ENCODE measurements at places on chromosomes 16 and 17.
A peak's percentile ranks its signal among the peaks of the same experiment; 100 is the strongest.

DNA sequence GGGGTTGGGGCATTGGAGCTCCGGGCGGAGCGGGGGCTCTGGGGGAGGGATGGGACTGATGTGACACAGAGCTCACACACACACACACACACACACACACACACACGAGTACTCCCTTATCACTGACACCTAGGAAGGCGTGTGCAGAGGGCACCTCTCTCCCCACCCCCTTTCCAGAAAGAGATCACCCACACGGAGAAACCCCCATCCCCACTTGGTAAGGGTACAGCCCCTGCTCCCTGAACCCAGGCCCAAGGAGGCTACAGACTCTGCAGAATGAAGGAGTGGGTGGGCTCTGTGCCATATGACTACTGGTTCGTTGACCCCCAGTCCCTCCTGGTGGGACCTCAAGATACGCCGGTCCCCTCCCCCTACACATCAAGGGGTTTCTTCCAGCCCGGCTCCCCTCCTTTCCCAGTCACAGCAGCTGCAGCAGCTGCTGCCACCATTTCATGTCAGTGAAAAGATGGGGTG lies 8.7 kb upstream of the ARHGAP23 start:
- no peak for DNase-seq

GRCh38 chr16:2210386-2211365 lies at the start of gene BRICD5:
Gene BRICD5, minus strand, starts transcription at chr16:2210863. Its CDS starts 30 bp downstream, at chr16:2210833.
- no peak for DNase-seq

DNA sequence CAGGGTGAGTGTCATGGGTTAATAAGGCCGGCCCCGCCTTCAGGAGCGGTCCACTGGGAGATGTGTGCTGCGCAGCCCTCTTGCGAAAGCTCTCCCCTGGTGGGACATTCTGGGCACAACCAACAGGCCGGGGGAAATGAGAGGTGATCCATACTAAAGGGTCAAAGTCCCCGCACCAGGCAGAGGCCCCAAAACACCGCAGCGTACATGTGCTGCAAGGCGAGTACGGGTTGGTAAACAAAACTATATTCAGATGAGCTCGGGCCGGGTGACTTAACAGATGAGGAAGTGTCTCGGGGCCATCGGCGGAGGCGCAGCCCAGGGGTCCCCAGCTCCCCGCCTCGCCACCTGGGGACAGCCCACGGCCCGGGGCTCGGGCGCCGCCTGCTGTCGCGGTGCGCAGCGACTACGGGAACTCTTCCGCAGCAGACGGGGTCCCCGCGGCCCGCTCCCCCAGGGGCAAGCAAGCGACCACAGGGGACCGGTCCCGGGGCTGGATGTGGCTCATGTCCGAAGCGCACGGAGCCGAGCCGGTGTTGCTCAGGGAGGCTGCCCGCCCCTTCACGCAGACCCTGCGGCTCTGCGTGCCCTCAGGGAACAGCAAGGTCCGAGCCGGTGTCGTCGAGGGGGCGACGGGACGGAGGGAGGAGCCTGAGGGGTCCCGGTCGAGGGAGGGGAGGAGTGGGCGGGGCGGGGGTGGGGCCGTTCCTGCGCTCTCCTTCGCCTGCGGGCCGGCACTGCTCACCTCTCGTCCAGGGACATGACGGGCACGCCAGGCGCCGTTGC lies at the start of gene RAB37:
Gene RAB37 (plus strand): TSS at position 744 of the 786 bp plus-strand sequence. CDS start 17 bp downstream, at position 761.
- DNase-seq, result peak; percentile 44

DNA sequence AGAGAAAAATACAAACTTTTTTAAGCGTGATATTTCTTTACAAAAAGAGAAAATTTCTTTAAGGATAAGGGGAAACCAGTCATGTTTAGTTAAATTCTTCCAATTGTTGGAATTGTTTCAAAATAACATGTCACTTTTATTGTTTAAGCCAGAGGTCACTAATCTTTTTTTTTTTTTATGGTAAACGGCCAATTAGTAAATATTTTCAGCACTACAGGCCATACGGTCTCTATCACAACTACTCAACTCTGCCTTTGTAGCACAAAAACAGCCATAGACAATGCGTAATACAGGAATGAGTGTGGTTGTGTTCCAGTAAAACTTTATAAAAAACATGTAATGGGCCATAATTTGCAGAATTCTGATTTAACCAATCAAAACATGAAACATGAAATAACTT lies 401.4 kb downstream of the GRIN2A start:
- no peak for DNase-seq

DNA sequence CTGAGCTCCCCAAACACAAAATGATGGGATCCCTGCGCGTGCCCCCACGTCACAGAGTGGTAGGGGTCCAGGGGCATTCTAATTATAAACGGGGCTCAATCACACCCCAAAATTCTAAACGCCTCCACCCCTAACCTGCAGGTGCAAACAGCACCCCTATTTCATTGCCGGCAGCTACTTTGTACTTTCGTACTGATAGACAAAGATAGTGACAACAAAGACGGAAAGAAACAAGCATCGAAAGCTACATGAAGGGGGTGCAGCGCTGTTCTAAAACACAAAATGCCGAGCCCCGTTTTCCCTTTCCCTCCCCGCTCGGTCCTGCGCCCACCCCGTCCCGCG lies 13.9 kb downstream of the MIS12 start:
- no peak for DNase-seq

GRCh38 chr17:51004249-51004648 lies 116.4 kb downstream of the SPAG9 start:
- DNase-seq, result no peak

DNA sequence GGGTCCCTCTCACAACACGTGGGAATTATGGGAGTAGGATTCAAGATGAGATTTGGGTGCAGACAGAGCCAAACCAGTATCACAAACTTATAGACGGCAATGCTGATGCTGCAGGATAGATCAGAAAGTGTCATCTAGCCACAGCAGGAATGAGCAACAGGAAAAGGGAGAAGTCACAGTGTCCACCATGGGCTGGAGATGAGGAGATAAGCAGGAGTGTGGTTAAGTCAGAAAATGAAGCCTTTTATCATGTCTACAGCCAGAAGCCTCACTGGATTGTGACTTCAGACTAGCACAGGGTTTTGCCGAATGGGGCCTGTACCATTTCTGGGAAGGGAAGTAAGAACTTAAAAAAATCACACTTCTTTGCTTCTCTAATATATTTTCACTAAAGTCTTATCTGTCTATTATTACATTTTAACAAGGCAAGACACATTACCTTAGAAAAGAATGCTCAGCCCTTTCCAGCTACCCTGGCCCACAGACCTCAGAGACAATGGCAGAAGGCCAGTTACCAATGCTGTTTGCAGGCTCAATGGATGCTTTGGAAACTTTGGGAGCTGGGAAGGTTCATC lies 490.2 kb upstream of the SALL1 start:
- no peak for DNase-seq

DNA sequence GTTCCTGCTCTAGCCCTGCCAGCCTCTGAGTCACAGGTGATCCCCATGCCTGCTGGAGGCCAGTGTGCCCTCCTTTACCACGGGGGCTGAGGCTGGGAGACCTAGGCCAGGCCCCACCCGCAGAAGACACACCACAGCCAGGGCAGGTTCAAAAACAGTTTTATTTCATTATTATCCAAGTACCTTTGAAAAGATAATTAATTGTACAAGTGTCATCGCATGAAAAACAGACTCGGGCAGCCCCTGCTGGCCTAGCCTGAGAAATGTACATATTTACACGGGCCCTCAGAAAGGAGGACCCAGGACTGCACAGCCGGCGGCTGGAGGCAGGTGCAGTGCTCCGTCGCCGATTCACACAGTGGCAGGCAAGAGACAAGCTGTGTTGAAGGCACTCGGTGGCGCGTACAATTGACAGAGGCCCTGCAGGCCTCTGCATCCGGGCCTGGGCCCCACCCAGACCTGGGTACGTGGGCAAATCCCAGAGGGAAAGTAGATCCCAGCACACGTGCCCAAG lies 4.4 kb downstream of the PDIA2 start:
- DNase-seq, result no peak

DNA sequence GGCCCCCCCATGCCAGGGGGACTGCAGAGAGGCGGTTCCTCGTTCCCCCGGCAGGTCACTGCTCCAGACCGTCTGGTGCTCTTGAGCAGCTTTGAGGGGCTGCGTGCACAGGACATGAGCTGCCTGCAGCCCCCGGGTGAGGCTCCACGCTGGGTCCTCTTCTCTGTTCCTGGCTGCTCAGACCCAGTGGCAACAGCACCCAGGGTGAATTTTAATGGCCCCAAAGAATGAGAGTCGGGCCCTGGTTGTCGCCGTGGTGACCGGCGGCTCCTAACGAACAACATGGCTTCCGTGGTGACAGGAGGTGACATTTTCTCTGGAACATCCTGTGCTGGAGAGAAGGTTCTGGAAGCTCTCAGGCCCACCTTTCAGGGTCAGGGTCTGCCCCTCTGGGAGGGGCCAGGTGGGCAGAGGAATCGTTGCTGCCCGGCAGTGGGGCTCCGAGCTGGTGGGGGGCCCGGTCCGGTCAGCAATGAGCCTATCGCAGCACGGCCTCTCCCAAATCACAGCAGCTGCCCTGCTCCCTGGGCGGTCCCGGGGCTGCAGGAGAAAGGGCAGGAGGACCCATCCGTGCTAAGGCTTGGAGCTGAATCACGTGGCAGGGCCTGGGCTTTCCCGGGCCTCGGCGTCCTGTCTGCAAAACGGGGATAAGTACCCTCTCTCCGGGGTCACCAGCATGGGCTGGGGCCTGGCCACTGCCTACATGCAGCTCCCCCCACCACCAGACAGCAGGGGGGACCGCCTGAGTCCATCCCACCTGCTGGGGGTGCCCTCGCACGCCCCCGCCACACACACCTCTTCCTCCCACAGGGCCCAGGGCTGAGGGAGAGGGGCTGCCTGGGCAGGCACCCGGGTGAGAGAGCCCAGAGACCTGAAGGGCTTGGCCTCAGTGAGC lies 3.4 kb upstream of the C1QTNF8 start:
- DNase-seq, result no peak

DNA sequence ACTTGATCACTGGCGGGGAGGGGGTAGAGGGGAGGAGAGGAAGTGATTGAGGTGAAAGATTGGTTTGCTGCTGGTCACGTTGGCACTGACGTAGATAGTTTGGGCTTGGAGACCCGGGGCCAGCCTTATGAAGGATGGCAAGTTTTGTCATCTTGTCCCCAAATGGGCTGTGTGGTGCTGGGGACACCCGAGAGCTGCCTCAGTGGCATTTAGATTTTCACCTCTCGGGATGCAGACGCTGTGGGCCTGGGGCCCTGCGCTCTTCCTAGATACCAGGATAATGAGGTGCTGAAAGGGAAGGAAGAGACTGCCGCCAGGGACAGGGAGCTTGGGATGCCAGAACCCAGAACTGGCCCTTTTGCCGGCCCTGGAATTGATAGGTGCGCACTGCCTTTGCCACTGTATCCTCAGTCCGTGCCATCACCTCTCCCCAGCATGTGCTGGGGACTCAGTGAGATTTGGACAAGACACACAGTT lies 1.4 kb upstream of the SOCS3 start:
- no peak for DNase-seq

GRCh38 chr17:40323391-40324381 lies 14.7 kb downstream of the RARA start:
- DNase-seq, result peak; percentile 90

GRCh38 chr17:17491031-17491471 lies 5.1 kb downstream of the RASD1 start:
- DNase-seq, result no peak

- DNase-seq, result peak; percentile 63
Measured at GRCh38 chr17:77451245-77451893, 310.6 kb downstream of the SEC14L1 start.

GRCh38 chr16:68228652-68229051 lies 7.3 kb downstream of the ESRP2 start:
- DNase-seq, result no peak

DNA sequence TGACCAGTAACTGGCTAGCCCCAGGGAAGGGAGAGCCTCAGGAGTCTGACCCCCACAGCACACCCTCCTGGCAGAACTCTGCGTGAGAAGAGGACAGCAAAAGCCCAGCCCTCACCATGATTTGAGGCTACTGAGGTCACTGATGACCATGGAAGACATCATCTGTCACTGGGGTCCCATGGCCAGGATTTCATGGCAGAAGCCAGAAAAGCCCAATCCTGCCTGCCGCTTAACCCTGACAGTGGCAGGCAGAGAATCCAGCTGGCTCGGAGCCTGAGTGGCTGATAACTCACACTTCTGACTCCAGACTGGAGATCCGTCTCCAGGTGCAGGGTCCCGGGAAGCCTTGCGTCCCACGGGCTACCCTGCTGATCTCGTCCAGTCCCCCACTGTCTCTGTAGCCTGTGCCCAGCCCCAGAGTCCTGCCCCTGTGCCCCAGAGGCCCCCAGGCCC lies 17.5 kb downstream of the GRIN2C start:
- no peak for DNase-seq

GRCh38 chr16:56294579-56294978 lies 103.3 kb downstream of the GNAO1 start:
- no peak for DNase-seq

- no peak for DNase-seq
Measured at GRCh38 chr17:69213059-69213813, 15.4 kb downstream of the ABCA10 start.

GRCh38 chr17:46831573-46832330 lies 13.3 kb upstream of the WNT3 start:
- no peak for DNase-seq

DNA sequence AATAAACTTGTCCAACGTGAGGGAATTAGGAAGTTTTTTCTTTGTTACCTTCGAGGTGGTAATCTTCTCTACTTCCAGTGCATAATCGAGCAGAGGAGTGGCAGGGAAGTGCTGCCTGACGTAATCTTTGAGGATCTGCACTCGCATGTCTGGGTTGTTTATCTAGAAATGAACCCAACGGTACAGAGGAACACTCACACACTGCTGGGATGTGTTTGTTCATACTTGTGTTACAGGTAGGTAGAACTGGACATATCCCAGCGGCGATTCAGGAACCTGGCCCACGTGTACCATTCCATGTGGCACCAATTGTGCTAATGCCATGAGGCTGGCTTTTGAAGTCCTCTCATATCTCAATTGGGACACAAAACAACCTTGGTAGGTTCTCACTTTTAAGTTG lies 4.2 kb upstream of the KLHL11 start:
- DNase-seq, result no peak

- no peak for DNase-seq
Measured at GRCh38 chr17:51491416-51491815, 231.1 kb downstream of the UTP18 start.

DNA sequence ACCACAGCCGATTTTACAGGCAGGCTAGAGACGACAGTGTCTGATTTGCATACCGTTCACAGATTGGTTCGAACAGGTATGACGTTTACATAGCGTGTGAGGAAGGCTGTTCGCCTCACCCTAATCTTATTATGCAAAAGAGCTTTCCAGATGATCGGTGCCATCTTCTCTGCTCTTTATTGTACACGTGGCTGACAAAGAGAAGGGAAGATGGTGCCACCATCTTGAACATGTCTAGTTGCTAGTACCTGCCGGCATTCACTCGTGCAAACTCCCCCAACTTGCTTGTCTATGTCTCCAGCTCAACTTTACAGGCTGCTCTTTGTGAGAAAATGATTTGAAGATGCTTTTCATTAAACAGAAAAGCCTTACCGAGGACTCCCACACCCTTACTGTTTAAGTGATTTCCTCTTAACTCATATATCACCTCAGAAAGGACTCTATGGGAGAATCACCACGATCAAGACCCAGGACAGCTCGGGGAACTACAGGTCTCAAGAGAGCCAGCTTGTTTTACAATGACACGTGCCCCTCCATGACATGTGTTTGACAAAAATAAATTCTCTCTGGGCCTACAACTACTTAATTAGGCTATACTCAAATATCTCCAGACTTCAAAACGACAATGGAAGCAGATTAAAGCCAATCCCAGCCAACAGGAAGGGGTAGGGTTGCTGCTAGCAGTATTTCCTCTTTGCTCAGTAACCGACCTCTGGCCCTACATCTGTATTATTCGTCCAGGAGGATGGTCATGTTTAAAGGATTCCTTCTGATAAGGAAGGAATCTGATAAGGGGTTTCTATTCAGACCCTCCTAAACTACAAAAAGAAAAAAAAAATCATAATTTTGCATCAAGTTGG lies 480.6 kb downstream of the TMEM114 start:
- DNase-seq, result no peak

- DNase-seq, result no peak
Measured at GRCh38 chr17:40486522-40487370, 14.7 kb downstream of the TNS4 start.

All from CD4-positive, alpha-beta T cell treated with Interleukin-4 for 4 hours (primary cell).